Nephron progenitor cell (in vitro differentiated cells): ENCODE measurements at places on chromosomes 7 and 10.

DNA sequence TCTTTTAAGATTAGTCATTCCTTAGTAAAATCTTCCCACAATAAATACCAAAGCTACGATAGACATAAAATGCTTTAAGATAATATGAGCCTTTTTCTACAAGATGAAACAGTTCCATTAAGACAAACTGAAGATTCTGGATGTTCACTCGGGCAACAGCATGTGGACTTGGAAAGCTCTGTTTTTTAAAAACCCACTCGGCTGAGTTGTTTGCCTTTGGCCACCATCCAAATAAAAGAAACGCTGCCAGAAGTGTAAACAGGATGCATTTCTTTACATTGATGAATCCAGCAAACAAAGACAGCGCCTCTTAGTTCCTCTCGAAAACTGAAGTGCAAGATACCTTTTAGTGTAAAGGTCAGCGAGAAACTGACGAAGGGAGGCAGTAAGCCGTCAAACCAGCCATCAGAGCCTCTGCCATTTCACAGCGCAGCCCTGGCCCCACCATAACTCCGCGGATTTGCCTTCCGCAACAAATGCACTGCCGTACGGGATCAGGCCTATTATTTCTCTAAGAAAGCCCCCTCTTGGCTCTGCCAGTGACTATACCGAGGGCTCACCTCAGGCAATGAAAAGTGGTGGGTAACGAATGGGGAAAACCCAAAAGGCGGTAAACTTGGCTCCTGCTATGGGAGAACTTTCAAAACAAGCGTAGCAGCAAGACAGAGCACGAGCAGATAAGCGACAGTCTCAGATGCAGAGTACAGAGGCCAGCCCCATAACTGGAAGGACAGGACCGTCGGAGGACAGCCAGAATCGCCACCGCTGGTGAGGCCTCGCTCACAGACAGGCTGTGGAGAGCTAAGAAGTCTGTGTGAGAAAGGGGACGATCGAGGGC is 41.4 kb downstream of the GNA12 start:
- no peak for DNase-seq

DNA sequence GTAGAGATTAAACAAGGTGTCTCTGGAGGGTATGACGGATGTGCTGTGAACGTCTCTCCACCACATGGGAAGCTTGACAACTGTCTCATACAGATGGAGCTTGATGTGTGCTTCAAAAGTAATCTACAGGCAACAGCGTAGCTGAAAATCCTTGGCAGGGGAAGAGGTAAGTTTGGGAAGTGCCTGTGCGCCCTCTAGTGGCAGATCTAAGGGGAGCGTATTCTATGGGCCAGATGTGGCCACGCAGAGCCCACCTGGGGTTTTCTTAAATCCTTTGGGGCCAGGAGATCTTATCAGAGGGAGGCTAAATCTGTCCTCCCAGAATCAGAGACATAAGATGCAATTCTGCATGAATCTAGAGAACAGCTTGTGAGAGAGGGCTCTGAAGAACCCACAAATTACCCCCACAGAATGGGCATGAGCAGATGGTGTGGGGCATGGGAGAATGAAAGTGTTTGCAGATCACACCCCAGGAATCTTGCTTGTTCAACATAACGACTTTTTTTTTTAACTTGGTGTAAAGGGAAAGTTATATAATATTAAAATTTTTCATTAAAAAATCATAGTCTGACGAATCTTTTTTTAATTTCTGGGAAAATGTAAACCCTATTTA is 91.2 kb upstream of the MPP7 start:
- DNase-seq, result peak; percentile 74

DNA sequence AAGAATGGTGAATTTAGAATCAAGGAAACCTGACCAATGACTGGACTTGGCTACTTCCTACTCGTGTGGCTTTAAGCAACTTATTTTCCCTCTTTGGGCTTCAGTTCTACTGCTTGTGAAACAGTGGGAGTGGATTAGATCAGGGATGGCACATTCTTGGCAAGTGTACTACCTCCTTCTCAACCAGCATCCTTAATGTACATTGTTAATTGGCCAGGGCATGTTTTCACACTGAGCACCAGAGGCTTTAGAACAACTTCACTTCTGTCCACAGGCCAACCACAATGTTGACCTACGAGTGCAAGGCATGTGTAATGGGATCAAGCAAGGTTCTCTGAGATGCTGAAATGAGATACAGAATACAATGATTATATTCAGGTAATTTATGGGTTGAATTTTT is 315.3 kb downstream of the ADRA2A start:
- no peak for DNase-seq

DNA sequence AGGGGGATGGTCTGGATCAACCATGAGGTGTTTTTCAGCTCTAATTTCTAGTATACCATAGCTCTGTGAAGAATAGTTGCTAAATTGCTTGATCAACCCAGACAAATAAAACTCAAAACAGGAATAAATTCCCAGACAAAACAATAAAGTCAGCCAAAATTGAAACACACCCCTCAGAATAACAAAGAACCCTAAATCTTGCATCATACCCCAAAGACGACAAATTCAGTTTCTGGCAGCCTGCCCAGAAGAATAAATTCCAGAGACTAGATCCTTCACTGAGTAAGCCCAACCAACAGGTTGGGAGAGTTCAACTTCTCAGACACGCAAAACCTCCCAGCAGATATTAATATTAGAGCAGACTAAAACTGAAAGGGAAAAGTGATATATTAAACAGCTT is 11.2 kb upstream of the SEM1 start:
- DNase-seq, result no peak

DNA sequence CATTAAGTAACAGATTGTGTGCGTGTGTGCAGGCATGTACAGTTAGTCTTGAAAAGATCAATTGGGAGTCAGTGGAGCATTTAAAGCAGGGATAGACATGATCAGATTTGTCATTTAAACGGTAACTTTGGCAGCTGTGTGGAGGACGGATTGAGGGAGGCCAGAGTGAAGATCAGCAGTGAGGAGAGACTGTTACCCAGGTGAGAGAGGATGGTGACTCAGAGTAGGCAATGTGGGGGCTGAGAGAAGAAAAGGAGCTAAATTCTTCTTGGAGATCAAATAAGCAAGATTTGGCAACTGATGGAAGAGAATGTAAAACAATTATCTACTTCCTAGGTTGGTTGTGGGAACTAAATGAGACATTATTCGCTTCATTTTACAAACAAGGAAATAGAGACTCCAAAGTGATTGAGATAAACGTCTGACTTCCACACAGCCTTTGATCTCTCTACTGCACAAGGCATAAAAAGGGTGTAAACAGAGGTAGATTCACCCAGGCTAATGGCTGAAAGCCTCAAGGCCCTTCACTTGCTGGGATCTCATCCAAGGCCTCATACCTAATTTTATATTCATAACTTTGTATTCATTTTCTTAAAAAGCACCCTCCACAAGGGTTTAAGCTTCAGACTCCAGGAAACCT is 665.1 kb upstream of the GALNT17 start:
- no peak for DNase-seq

GRCh38 chr7:21850531-21851285 is 95.0 kb downstream of the CDCA7L start:
- no peak for DNase-seq

- no peak for DNase-seq
Measured at GRCh38 chr10:6017781-6018354, 40.5 kb upstream of the IL15RA start.

- DNase-seq, result no peak
Measured at GRCh38 chr10:10438335-10439100, 579.2 kb upstream of the CELF2 start.

- DNase-seq, result no peak
Measured at GRCh38 chr10:13868528-13869294, 281.9 kb downstream of the PRPF18 start.

DNA sequence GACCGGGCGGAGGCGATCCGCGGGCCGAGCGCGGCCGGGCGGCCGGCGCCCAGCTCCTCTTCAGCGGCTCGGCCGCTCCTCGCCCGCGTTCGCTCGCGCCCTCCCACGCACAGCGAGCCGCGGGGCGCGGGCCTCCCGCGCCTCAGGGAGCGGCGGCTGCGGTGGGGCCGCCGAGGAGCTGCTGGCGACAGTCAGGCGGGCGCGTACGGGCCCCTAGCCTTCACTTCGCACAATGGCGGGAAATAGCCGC is at the start of gene MCMBP:
TSS of gene MCMBP (minus strand) at position 234 of the 250 bp plus-strand sequence. CDS start 259 bp downstream, outside the sequence.
- DNase-seq, result peak; percentile 60

DNA sequence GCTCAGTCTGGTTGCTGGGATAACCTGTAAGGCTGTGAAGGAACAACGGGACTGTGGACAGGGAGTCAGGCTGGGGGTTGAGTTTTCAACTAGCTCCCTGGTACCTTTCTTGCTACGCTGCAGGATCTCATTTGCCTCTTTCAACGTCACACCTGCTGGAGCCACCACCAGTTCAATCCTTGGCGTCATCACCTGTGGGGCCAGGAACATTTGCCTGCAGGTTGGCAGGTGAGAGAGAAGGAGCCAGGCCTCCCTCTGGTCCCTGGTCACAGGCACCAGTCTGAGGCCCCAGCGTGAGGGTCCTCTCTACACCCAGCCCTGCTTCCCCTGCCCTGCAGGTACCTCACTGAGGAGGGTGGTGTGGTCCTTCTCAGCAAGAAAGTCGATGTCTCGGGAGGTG is 9.8 kb downstream of the IMPDH1 start:
- no peak for DNase-seq

GRCh38 chr10:74882831-74883230 is 56.4 kb downstream of the KAT6B start:
- DNase-seq, result no peak

- DNase-seq, result peak; percentile 34
Measured at GRCh38 chr10:75397496-75398199, 3.9 kb downstream of the ZNF503 start.

- peak; percentile 59 for DNase-seq
Measured at GRCh38 chr10:121696854-121697253, 98.6 kb upstream of the FGFR2 start.

GRCh38 chr7:120456699-120457098 is 183.7 kb downstream of the KCND2 start:
- no peak for DNase-seq

GRCh38 chr7:48471196-48471595 is 299.9 kb downstream of the ABCA13 start:
- no peak for DNase-seq

DNA sequence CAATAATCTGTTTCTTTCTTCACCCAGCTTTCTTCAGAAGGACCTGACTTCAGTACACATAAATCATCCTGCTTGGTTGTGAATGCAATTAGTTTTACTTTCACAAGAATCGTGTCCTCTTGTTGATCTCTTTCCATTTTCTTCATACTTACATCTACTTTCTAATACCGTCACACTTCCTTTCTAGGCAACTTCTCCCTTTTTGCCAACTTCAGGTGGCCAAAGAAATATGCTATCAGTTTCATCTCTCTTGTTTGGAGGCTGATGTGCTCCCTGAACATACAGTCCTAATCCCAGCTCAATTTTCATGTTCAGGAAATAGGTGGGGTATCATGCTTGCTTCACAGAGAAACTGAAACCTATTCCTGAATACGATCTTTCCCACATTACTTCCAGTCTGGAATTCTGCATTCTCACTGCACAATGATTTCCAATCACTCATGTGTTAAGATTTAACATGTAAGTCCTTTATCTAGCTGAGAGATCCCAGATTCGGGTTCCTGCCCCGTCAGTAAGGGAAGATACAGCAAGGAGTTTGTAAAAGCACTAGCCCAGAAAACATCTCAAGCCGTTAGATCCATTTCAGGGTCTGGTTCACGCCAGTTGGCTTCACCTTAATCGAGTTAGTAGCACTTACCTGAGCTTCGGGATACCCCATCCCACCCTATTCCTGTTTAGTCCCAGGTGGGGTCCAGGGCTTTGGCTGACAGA is 994 bp downstream of the SLC25A28 start:
- DNase-seq, result no peak

DNA sequence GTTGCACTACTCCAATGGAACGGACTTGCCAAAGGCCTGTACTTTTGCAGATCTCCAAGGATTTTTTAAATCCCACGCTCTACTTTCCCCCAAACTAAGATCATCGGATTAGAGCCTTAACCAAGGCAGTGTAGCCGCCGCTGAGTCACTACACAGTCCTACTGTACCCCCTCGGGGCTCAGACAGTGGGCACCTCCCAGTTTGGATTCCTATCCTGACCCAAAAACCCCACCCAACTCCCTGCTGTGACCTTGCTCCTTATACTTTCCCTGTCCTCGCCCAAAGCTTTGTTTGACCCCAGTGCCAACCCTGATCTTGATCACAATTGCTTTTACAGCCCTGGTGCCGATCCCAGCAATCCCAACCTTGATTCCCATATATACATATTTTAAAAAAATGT is 17.5 kb upstream of the PLAU start:
- DNase-seq, result no peak

- DNase-seq, result no peak
Measured at GRCh38 chr7:19413443-19413965, 268.3 kb upstream of the FERD3L start.

DNA sequence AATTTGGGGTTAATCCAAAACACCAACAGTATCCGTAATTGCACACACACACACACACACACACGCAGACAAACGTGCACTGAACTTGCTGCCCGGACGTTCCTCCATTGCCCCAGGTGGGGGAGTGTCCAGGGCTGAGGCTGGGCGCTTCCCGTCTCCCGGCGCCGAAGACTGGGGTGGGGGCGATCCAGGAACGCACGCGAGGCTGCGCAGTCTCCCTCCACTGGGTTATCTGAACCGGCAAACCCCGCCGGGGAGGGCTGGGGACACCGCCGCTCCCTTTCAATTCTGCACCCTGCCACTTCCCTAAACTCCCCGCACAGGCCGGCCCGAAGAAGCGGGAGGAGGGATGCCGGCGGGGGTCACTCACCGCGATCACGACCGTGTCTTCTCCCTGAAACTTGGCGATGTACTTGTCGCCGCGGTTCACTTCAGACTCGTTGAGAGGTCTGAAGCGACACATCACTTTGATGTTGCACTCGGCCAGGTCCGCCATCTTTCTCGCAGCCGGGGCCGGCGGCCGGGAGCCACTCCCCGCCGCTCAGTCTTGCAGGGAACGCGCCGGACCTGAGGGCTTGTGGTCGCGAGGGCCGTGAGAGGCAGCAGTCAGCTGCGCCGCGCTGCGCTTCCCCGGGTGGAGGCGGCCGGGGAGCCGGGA is 618 bp downstream of the KIF5B start:
- peak; percentile 72 for DNase-seq

- DNase-seq, result no peak
Measured at GRCh38 chr7:132865366-132866143, 216.3 kb downstream of the CHCHD3 start.

DNA sequence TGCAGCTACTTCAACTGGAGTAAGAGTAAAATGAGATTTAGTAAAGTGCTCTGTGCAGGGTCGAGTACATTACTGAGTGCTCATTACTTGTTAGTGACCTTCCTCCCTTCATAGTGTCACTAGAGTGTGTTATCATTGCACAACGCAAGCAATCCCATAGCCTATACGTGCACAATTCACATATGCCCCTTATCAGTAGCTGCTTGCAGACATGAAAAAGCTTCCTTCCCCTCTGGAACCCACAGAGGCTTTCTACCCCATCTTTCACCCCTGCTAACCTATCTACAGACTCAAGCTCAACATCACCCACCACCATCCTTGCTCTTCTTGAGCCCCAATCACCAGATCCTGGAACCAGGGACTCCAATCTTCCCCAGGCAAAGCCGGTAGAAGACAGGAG is 59.3 kb downstream of the C7orf25 start:
- no peak for DNase-seq
